ENCODE measurements at places on chromosomes 7 and 10. TPM values are rescaled to one million over a fixed set of nuclear protein-coding genes. Genes with fewer than 3 reads are reported as not detected.

The PDCD11 gene
- polyA plus RNA-seq, result 15.1 TPM

The THSD7A gene
- polyA plus RNA-seq, result 0.06 TPM

The SLIT1 gene
- polyA plus RNA-seq, result 0.02 TPM

The PRSS37 gene
- polyA plus RNA-seq, result not detected

The ENO4 gene
- polyA plus RNA-seq, result 0.28 TPM

The FOXI2 gene
- not detected for polyA plus RNA-seq

The HUS1 gene
- polyA plus RNA-seq, result 14.1 TPM

The VSTM2A gene
- not detected for polyA plus RNA-seq

The SFRP5 gene
- polyA plus RNA-seq, result not detected

The GRB10 gene
- 8.5 TPM for polyA plus RNA-seq

The CFAP43 gene
- polyA plus RNA-seq, result 0.05 TPM

The EFCAB10 gene
- polyA plus RNA-seq, result not detected

The STAG3 gene
- polyA plus RNA-seq, result 0.44 TPM

The PFKP gene
- 138 TPM for polyA plus RNA-seq

The ACTR3C gene
- polyA plus RNA-seq, result 0.91 TPM

The PRSS2 gene
- not detected for polyA plus RNA-seq

The OR9A4 gene
- not detected for polyA plus RNA-seq

The NDUFB8 gene
- polyA plus RNA-seq, result 197 TPM

The CCL24 gene
- polyA plus RNA-seq, result not detected

The GHRHR gene
- polyA plus RNA-seq, result not detected

The ARPC1A gene
- 206 TPM for polyA plus RNA-seq

The CLDN12 gene
- polyA plus RNA-seq, result 61.8 TPM

All from BJ (cell line).